ENCODE measurements at places on chromosomes 3 and 15. TPM values are rescaled to one million over a fixed set of nuclear protein-coding genes. Genes with fewer than 3 reads are reported as not detected.

DNA sequence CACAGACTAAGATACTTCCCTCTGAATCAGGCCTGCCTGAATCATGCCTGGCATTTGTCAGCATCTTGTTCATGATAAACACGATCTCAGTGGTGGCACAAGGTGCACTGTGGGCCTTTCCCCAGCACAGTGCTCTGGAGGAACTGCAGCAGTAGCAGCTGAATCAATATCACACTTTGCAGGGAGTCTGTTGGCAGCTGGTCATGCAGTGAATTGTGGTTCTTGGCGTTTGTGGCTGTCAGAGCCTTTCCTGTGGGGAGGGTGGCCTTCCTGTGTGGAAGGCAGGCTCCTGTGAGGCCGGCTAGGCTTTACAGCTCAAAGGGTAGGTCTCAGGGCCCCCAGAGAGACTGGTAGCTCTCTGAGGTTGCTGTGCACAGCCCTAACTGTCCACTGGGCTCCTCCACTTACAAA lies 54.4 kb upstream of the TLE3 start:
- no peak for DNase-seq

Gene SACM1L
- total RNA-seq = 44.1 TPM

DNA sequence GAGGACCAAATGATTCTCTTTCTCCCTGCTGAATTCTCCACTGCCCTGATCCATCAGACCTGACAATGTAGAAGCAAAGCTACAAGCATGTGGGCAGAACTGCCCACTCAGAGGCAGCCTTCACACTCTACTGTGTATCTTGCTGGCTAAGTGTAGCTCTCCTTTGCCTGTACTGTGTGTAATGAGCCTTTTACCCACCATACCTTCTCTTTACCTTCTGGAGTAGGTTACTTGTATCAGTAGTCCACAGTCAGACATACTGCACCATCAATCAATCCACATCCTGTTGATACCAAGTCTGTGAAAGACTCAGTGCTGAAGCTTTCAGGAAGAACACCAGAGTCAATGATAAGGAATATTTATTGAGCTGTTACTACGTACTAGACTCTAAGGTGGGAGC lies 440.7 kb upstream of the ARHGEF26 start:
- no peak for DNase-seq

Gene CATSPER2
- 3.1 TPM for total RNA-seq
